ENCODE measurements at places on chromosomes 16 and 17.

- DNase-seq: no peak
These were observed 276.9 kb upstream of the TOM1L1 start for GRCh38 chr17:54623746-54624145.

DNA sequence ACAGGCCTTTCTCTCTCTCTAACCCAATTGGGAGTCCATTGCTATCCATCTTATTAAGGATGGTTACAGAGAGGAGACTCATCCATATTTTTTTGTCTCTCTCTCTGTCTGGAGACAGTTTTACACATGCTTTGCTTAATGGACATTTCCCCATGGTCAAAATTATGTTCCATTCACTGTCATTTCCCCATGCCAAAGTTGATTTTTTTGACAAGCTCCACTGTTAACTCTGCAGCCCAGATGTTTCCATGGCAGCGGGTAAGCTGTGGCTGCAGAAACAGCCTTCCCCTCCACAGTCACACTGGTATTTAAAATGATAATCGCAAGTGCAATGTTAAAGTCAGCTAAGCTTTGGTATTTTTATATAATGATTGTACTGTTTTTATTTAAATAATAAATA is 63.9 kb upstream of the HLF start:
- DNase-seq: no peak

GRCh38 chr17:28940142-28940541 is 11.2 kb downstream of the PHF12 start:
- DNase-seq: no peak

GRCh38 chr16:84864326-84864955 is 44.7 kb downstream of the CRISPLD2 start:
- peak; percentile 52 for DNase-seq

GRCh38 chr16:24509536-24509935 is 29.8 kb upstream of the RBBP6 start:
- DNase-seq: no peak
